ENCODE measurements at places on chromosomes 12 and 14. TPM values are rescaled to one million over a fixed set of nuclear protein-coding genes. Genes with fewer than 3 reads are reported as not detected.

The TMEM253 gene
- not detected for total RNA-seq

The CD69 gene
- not detected for total RNA-seq

The MYF5 gene
- total RNA-seq, result not detected

The ARG2 gene
- total RNA-seq, result 8.4 TPM

The GZMB gene
- not detected for total RNA-seq

DNA sequence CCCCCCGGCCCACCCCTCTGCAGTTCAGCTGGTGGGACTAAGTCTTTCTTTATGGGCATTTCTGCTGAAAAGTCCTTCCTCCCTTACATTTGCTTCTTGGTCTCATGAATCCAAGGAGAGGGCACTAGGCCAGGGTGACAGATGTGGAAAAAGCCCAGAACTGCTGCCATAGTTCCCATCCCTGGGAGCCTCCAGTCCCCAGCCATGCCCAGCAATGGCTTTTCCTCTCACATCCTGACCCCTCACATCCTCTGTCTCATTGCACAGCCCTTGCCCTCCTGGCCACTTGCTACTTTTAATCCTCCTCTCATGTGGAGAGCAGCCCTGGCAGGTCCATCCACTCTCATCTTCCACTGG lies 122.5 kb downstream of the ZFP36L1 start:
- peaks cover 39% of the 10 kb centered on the region for H3K4me1 ChIP-seq
- H3K36me3 ChIP-seq, result no peaks in the 10 kb centered on the region
- no peak overlapping the region for H3K4me3 ChIP-seq
- H3K27ac ChIP-seq, result no peak overlapping the region
- H3K27me3 ChIP-seq, result no peaks in the 10 kb centered on the region

GRCh38 chr12:89750389-89751351 lies 42.0 kb upstream of the ATP2B1 start:
- peaks cover 10% of the 10 kb centered on the region for H3K4me1 ChIP-seq
- no peaks in the 10 kb centered on the region for H3K36me3 ChIP-seq
- H3K27ac ChIP-seq, result peak overlapping the region; percentile 13
- no peaks in the 10 kb centered on the region for H3K27me3 ChIP-seq
- no peak overlapping the region for H3K4me3 ChIP-seq

- no peaks in the 10 kb centered on the region for H3K36me3 ChIP-seq
- no peak overlapping the region for H3K27ac ChIP-seq
- DNase-seq, result no peak
- H3K4me3 ChIP-seq, result no peak overlapping the region
- no peaks in the 10 kb centered on the region for H3K4me1 ChIP-seq
Observed at GRCh38 chr12:52264435-52264825, 10.0 kb upstream of the KRT86 start.

DNA sequence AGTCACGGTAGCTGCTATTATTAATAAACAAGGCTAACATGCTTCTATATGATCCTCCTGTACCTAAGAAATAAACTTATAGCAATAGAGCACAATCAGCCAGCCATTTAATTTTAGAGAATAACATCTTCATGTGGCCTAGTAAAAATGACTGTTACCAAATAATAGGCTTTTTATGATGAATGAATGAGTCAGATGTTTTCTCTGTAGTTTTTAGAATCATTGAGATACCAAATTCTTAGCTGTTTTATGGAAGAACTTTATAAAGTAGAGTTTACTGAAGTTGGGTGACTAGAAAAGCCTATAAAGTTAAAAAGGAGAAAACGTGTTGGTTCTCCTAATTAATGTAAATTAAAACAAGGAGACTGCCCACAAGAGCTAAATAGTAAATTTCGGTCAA lies 40.7 kb downstream of the WNK1 start:
- no peak for DNase-seq
- H3K27me3 ChIP-seq, result no peaks in the 10 kb centered on the region
- H3K27ac ChIP-seq, result no peak overlapping the region

GRCh38 chr12:14384783-14385638 lies 19.5 kb downstream of the ATF7IP start:
- H3K27ac ChIP-seq, result peak overlapping the region; percentile 41
- no peak overlapping the region for H3K4me3 ChIP-seq
- no peaks in the 10 kb centered on the region for H3K27me3 ChIP-seq
- peak; percentile 96 for DNase-seq
- no peaks in the 10 kb centered on the region for H3K4me1 ChIP-seq

- H3K36me3 ChIP-seq, result no peaks in the 10 kb centered on the region
- no peak overlapping the region for H3K27ac ChIP-seq
- DNase-seq, result peak; percentile 20
- H3K27me3 ChIP-seq, result no peaks in the 10 kb centered on the region
- H3K4me3 ChIP-seq, result no peak overlapping the region
- H3K4me1 ChIP-seq, result no peaks in the 10 kb centered on the region
Observed at GRCh38 chr12:63064080-63064479, 86.9 kb downstream of the AVPR1A start.

- no peaks in the 10 kb centered on the region for H3K36me3 ChIP-seq
- no peak for DNase-seq
- H3K4me3 ChIP-seq, result no peak overlapping the region
- no peaks in the 10 kb centered on the region for H3K4me1 ChIP-seq
- no peaks in the 10 kb centered on the region for H3K27me3 ChIP-seq
Observed at GRCh38 chr14:55684956-55685584, 105.1 kb downstream of the KTN1 start.

DNA sequence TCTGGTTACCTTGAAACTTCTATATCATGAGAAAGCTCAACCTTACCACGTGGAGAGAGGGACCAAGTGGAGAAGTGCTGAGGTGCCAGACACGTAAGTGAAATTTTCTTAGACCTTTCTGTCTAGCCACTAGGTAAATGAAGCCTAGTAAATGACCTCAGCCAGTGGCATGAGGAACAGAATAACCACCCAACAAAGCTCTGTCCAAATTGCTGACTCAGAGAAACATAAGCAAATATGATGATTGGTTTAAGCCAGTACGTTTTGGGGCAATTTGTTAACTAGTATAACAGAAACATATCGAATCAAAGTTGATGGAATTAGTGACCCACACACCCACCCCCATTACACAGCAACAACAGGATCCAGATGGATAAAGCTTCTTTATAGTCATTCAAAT lies 75.2 kb upstream of the MAX start:
- H3K27ac ChIP-seq, result no peak overlapping the region
- peaks cover 3% of the 10 kb centered on the region for H3K4me1 ChIP-seq
- no peaks in the 10 kb centered on the region for H3K27me3 ChIP-seq
- no peaks in the 10 kb centered on the region for H3K36me3 ChIP-seq
- no peak for DNase-seq
